Activated T-helper 17 cell treated with anti-CD3 and anti-CD28 coated beads, Interleukin-2, amount 50 U/mL, for 72 hours (primary cell): ENCODE measurements at places on chromosomes 13 and 19. TPM values are rescaled to one million over a fixed set of nuclear protein-coding genes. Genes with fewer than 3 reads are reported as not detected.

Gene INSR
- total RNA-seq = 0.69 TPM

DNA sequence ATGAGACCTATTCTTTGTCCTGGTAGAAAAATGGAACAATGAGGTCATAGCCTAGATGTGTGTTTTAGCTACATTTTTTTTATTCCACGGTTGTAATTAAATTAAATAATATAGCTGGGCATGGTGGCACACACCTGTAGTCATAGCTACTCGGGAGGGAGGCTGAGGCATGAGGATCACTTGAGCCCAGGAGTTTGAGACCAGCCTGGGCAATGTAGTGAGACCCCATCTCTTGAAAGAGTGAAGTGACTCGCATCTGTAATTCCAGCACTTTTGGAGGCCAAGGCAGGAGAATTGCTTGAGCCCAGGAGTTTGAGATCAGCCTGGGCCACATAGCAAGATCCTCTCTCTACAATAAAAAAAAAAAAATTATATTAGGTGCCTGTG is 11.7 kb upstream of the CBLC start:
- H3K4me3 ChIP-seq = no peak overlapping the region
- H3K27me3 ChIP-seq = no peaks in the 10 kb centered on the region
- H3K4me1 ChIP-seq = peaks cover 29% of the 10 kb centered on the region
- ATAC-seq = no peak
- H3K27ac ChIP-seq = no peak overlapping the region
- peaks cover 9% of the 10 kb centered on the region for H3K36me3 ChIP-seq

Gene IL17D
- total RNA-seq = 0.21 TPM

Gene IZUMO4
- 13.9 TPM for total RNA-seq

GRCh38 chr13:110396913-110397381 is 89.9 kb downstream of the COL4A2 start:
- H3K27me3 ChIP-seq = peaks cover 49% of the 10 kb centered on the region
- H3K4me3 ChIP-seq = no peak overlapping the region
- H3K36me3 ChIP-seq = no peaks in the 10 kb centered on the region
- no peak for ATAC-seq
- H3K27ac ChIP-seq = no peak overlapping the region

Gene CDC42EP5
- not detected for total RNA-seq

DNA sequence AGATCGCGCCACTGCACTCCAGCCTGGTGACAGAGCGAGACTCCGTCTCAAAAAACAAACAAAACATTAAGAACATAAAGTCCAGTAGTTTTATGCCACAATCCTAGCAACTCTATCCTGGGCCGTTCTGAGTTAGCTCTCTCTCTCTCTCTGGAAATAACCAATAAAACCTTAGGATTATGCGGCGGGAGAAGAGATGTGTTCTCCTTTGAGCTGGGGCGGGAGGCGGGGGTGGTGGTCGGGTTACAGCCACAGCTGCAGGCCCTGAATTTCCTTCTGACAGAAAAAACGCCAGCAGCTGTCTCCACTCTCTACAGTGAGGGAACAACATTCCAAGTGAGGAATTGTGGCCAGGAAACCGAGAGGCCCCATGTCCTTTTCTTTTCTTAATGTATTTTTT is 9.1 kb upstream of the PNMA8A start:
- H3K27ac ChIP-seq = no peak overlapping the region
- ATAC-seq = no peak
- peaks cover 4% of the 10 kb centered on the region for H3K4me1 ChIP-seq

GRCh38 chr13:113832205-113832604 is 31.7 kb downstream of the GAS6 start:
- no peak overlapping the region for H3K27ac ChIP-seq
- peaks cover 3% of the 10 kb centered on the region for H3K4me1 ChIP-seq
- H3K4me3 ChIP-seq = no peak overlapping the region
- no peaks in the 10 kb centered on the region for H3K27me3 ChIP-seq

DNA sequence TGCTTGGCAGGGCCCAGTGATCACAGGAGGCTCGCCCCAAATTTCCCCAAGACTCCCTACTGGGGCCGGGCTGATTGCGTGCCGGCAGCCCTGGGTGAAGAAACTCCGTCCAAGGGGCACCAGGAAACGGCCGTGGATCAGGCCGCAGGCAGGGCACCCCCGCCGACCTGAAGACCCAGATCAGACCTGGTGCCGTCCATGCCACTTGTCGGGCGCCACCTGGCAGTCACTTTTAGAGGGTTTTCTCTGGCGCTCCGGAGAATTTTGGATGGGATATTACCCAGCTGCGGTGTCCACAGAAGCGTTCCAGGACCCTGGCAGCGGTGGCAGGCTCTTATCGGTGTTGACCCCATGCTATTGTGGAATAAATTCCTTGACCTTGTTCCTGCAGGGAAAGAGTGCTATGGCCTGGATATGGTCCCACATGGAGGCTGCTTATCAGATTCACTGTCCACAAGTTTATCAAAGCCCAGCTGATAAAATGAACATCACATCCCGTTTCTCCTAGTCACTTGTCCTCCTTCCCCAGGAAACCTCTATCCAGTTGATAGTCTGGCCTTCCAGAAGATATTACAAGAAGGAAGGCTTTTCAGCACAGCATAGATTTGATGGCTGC is 38.2 kb downstream of the IGFL2 start:
- no peak overlapping the region for H3K27ac ChIP-seq
- peaks cover 19% of the 10 kb centered on the region for H3K4me1 ChIP-seq
- ATAC-seq = no peak

- no peak for ATAC-seq
- no peaks in the 10 kb centered on the region for H3K36me3 ChIP-seq
Measured at GRCh38 chr13:112143753-112144615, 77.0 kb downstream of the SOX1 start.

GRCh38 chr19:44570984-44571684 is 41.7 kb upstream of the CEACAM20 start:
- H3K27me3 ChIP-seq = peaks cover 22% of the 10 kb centered on the region
- ATAC-seq = peak; percentile 56
- H3K4me1 ChIP-seq = no peaks in the 10 kb centered on the region
- no peak overlapping the region for H3K27ac ChIP-seq
- H3K4me3 ChIP-seq = no peak overlapping the region
- H3K36me3 ChIP-seq = no peaks in the 10 kb centered on the region

- no peak overlapping the region for H3K4me3 ChIP-seq
- H3K36me3 ChIP-seq = peaks cover 55% of the 10 kb centered on the region
- H3K27ac ChIP-seq = peak overlapping the region; percentile 68
Measured at GRCh38 chr19:55609326-55609725, 3.9 kb downstream of the ZNF865 start.

GRCh38 chr19:38617764-38618589 is at the start of gene MAP4K1:
TSS of gene MAP4K1 (minus strand) at chr19:38617953. CDS start at chr19:38617895, 58 bp downstream.
- H3K4me3 ChIP-seq = peak within 1 kb of the TSS; percentile 98
- peaks cover 38% of the 10 kb centered on the region for H3K4me1 ChIP-seq
- H3K36me3 ChIP-seq = peaks cover 90% of the 10 kb centered on the region
- peak; percentile 77 for ATAC-seq

DNA sequence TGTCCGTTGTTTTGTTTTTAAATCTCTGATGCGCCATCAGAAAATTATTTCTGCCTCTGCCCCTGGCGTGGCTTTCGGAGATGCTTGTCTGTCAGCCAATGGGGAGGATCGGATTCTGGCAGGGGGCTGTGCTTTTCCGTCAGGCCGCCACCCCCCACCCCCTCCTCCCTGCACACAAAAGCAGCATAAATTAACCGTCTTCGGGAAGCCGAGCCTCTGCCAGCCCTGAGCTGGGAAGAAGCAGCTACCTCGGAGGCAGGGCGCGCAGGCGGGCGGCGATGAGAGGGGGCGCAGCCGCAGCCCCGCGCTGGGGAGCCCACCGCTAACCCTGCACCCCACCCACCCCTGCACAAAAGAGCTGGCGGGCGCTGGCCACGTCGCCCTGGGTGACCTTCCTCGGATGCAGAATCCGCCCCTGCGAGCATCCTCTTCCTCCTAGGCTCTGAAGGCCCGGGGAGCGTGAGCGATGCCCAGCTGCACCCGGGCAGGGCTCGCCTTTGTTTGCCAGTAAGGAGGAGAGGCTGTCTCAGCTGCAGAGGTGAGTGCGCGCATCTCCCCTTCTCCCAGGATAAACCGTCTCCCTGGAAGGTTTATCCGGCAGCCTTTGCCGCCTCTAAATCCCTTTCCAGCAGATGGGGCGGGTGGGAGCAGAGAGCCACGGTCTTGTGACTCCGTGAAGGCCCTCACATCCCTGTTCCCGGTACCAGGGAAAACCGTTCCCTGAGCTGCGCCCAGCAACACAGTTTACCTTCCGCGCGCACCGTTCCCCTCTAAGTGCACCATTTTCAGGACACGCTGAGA is at the start of gene ATCAY:
Gene ATCAY, plus strand, starts transcription at position 215 of the 801 bp plus-strand sequence. CDS start 5,083 bp downstream, outside the sequence.
- H3K4me1 ChIP-seq = no peaks in the 10 kb centered on the region
- no peaks in the 10 kb centered on the region for H3K36me3 ChIP-seq
- no peak within 1 kb of the TSS for H3K27ac ChIP-seq
- ATAC-seq = no peak
- no peak within 1 kb of the TSS for H3K4me3 ChIP-seq

Gene APLP1
- total RNA-seq = 2.3 TPM

DNA sequence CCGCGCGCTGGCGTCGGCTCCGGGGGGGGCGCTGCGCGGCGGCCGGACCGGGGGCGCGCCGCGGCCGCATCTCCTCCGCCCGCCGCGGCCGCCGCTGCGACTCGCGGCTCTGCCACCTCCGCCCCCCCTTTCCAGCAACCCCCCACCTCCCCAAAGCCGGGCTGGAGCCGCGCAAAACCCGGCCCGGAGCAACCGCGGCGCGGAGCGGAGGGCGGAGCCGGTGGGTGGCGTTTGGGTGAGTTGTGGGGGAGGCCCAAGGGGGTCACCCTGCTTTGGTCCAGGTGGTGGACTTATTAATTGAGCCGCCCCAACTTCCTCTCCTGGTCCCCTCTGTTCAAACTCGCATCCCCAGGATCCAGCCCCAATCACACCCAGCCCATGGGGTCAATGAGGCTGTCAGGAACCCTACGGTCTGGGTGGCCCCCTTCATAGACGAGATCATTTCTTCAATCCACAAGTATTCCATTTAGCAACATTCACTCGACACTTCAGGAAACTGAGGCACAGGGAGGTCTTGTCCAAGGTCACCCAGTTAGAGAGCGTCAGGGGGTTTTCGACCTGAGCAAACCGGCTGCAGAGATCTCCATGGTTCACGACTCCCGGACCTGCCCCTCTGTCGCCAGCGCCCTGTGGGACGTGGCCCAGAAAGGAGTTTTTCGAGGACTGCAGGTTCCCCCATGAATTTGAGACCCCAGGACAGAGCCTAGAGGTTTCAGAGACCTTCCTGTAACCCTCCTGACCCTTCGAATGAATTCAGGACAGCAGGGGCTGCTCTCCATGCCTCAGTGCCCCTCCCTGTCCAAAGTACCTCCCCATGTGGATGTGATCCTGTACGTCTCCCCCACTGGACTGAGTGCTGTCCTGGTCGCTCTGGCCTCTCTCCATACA is 22.4 kb upstream of the SEMA6B start:
- peaks cover 8% of the 10 kb centered on the region for H3K4me1 ChIP-seq
- H3K36me3 ChIP-seq = peaks cover 8% of the 10 kb centered on the region
- H3K27me3 ChIP-seq = peaks cover 36% of the 10 kb centered on the region
- H3K27ac ChIP-seq = no peak overlapping the region

- no peaks in the 10 kb centered on the region for H3K27me3 ChIP-seq
- no peak overlapping the region for H3K27ac ChIP-seq
- ATAC-seq = no peak
- peaks cover 6% of the 10 kb centered on the region for H3K4me1 ChIP-seq
Measured at GRCh38 chr13:42533336-42533591, 40.7 kb upstream of the TNFSF11 start.

- H3K4me3 ChIP-seq = peak overlapping the region; percentile 71
- peaks cover 36% of the 10 kb centered on the region for H3K27me3 ChIP-seq
- H3K27ac ChIP-seq = no peak overlapping the region
- peaks cover 4% of the 10 kb centered on the region for H3K4me1 ChIP-seq
- H3K36me3 ChIP-seq = no peaks in the 10 kb centered on the region
- ATAC-seq = peak; percentile 26
Measured at GRCh38 chr13:108496362-108497210, 132.8 kb upstream of the MYO16 start.

DNA sequence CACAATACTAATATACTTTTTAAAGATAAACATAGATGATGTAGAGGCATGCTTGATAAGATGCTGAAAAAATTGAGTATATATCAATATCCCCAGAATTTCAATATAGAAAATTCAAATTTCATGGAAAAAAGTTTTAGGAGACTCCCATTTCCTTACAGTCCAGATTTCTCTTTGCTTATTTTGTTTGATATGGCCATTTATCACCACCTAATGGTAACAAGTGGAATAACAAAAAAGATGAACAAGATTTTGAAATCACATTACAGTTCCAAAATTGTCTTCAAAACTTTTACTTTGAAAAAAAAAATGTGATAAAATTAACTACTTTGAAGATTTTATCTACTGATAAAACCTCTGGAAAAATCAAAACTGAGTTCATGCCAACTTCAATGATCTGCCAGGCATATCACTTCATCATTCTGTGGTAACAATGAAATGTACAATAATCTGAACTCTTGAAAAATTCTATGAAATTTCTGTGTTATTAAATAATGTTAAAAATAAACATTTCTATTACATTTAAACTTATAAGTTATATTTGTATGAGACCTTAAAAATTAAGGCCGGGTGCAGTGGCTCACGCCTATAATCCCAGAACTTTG is 17.5 kb downstream of the MIPEP start:
- no peak overlapping the region for H3K4me3 ChIP-seq
- no peaks in the 10 kb centered on the region for H3K27me3 ChIP-seq
- H3K36me3 ChIP-seq = no peaks in the 10 kb centered on the region
- H3K4me1 ChIP-seq = no peaks in the 10 kb centered on the region
- ATAC-seq = no peak

Gene CEACAM3
- not detected for total RNA-seq

- no peaks in the 10 kb centered on the region for H3K36me3 ChIP-seq
- H3K27ac ChIP-seq = peak overlapping the region; percentile 36
- H3K4me1 ChIP-seq = no peaks in the 10 kb centered on the region
- H3K27me3 ChIP-seq = no peaks in the 10 kb centered on the region
- H3K4me3 ChIP-seq = no peak overlapping the region
Measured at GRCh38 chr19:35107545-35107944, 8.1 kb upstream of the FXYD3 start.

DNA sequence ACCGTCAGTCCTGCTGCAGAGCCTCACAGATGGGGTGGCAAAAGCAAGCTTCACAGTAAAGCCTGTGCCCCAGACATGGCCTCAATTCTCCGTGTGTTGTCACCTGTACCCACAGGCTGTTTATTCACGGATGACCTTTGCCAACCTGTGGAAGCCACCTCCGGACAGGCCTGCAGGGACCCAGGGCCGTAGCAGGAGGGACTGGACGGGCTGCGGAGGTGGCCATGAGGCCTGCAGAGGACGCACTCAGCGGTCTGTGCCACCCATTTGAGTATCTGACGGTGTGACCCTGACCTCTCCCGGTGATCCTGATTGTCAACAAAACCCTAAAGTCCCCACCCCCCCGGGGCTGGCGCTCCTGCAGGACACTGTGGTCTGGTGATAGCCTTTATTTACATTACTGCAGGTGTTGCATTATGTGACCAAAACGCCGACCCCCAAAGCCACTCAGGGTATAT is 7.8 kb upstream of the KLF16 start:
- H3K36me3 ChIP-seq = peaks cover 51% of the 10 kb centered on the region
- peaks cover 6% of the 10 kb centered on the region for H3K4me1 ChIP-seq
- H3K27me3 ChIP-seq = no peaks in the 10 kb centered on the region
- ATAC-seq = no peak
- H3K27ac ChIP-seq = no peak overlapping the region

GRCh38 chr13:96804174-96804573 is 190.1 kb downstream of the OXGR1 start:
- H3K27me3 ChIP-seq = peaks cover 7% of the 10 kb centered on the region
- H3K36me3 ChIP-seq = no peaks in the 10 kb centered on the region
- H3K27ac ChIP-seq = no peak overlapping the region
- no peak for ATAC-seq
- no peak overlapping the region for H3K4me3 ChIP-seq
